ENCODE measurements at places on chromosomes 12 and 14. TPM values are rescaled to one million over a fixed set of nuclear protein-coding genes. Genes with fewer than 3 reads are reported as not detected.

DNA sequence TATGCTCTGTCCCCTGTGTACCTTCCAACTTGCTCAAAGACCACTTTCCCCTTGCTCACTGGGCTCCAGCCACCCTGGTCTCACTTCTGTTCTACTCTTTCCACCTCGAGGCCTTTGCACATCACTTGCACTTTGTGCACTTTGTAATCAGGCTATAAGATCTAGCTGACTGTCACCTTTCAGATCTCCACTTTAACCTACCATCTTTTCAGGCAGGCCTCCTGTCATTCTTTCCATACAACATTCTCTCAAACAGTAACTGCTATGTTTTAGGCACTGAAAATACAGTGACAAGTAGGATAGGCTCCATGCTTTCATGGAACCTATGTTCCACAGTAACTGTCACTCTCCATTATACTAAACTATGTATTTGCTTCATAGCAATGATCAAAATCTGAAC, 14.0 kb downstream of the CPM start:
- DNase-seq: no peak

- DNase-seq: no peak
Observed at GRCh38 chr14:68873376-68873775, 80.5 kb upstream of the ZFP36L1 start.

DNA sequence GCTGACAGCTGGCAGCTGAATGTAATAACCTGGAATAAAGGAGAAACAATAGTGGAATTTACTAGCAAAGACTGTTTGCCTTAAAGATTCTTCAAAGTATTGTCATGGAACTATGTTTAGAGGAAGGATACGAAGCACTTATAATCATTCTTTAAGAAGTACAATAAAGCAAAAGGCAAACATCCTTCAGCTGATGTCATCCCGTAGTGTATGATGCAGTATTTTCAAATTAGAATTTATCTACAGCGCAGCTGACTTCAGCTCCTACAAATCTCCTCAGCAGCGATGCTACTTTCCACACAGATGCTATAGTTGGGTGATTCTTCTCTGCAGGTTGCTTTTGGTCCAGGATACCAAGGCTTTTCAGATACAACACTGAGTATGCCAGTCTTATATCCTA, 31.5 kb downstream of the CLEC1A start:
- DNase-seq: no peak

- no peak for DNase-seq
Observed at GRCh38 chr12:65164774-65165173, 4.6 kb upstream of the LEMD3 start.

Gene C3AR1
- 19.0 TPM for total RNA-seq
